ENCODE measurements at places on chromosomes 1 and 21.

- peak; percentile 70 for DNase-seq
These were observed 3.6 kb upstream of the KIAA2013 start for GRCh38 chr1:11929849-11930248.

- DNase-seq: no peak
These were observed 59.7 kb upstream of the TIAM1 start for GRCh38 chr21:31403596-31404333.

- peak; percentile 22 for DNase-seq
These were observed 5.1 kb upstream of the VWA1 start for GRCh38 chr1:1430114-1430982.

- no peak for DNase-seq
These were observed 110.7 kb downstream of the VPS13D start for GRCh38 chr1:12340544-12340930.

DNA sequence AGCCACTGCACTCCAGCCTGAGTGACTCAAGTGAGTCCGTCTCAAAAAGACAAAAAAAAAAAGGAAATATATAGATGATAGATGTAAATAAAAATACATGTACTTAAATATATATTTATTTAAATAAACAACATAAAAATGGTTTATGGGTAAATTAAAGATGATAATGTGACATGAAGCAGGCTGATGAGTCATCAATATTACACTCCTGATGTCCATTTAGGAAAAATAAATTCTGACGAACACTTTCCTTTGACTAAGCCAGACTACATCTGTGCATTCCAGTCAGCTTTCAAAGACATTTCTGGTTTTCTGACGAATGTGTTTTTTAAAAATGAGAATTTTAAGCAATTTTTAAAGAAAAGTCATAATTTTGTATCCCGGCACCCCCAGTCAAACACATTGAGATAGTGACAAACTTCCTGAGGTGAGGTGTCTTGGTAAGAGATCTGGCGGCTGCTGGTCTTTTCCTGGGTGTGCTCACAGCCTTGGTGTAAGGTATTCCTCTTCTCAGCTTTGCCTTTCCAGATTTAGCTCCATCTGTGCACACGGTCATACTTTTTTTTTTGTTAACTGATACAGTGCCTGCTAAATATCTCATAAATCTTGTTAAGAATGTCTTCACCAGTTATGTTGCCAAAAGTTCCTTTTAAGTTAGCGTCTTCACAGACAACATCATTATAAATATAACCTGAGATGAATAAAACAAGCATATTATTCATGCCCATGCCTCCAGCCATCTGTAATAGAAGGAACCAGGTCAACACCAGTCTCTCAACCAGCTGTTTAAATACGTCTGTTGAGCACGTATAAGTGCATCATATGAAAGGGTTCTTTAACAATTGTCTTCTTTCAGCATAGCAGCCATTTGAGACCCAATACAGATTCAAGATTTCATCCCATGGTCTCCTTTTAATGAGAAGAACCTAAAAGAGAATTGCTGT is 214.5 kb upstream of the PLD5 start:
- DNase-seq: no peak

- no peak for DNase-seq
These were observed 15.1 kb downstream of the USP33 start for GRCh38 chr1:77744576-77744975.

GRCh38 chr1:97632075-97632474 is 288.8 kb downstream of the DPYD start:
- no peak for DNase-seq

- DNase-seq: no peak
These were observed 76.2 kb downstream of the DISC1 start for GRCh38 chr1:231702804-231703203.

DNA sequence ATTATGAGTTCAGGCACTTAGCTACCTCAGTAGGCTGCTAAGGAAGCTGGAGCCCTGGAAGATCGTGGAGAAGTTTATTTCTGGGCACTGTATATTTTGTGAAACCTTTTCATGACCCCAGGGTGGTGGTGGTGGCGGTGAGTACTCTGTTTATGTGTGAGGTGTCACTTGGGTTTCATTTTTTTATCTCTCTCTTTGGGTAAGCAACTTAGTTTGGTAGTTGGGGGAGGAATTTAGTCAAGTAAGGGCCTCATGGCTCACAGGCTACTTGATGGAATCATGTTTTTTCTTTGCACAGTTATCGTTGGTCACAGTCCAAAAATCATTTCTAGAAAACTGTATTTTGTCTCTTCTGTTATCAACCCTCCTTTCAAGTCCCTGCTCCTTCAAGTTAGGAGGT is 33.9 kb downstream of the C1orf141 start:
- DNase-seq: no peak

- no peak for DNase-seq
These were observed 420.3 kb upstream of the ADGRL2 start for GRCh38 chr1:81380436-81380835.

GRCh38 chr21:15781986-15782385 is 52.2 kb downstream of the USP25 start:
- no peak for DNase-seq

- no peak for DNase-seq
These were observed 101.3 kb upstream of the ZBTB40 start for GRCh38 chr1:22350171-22350923.

DNA sequence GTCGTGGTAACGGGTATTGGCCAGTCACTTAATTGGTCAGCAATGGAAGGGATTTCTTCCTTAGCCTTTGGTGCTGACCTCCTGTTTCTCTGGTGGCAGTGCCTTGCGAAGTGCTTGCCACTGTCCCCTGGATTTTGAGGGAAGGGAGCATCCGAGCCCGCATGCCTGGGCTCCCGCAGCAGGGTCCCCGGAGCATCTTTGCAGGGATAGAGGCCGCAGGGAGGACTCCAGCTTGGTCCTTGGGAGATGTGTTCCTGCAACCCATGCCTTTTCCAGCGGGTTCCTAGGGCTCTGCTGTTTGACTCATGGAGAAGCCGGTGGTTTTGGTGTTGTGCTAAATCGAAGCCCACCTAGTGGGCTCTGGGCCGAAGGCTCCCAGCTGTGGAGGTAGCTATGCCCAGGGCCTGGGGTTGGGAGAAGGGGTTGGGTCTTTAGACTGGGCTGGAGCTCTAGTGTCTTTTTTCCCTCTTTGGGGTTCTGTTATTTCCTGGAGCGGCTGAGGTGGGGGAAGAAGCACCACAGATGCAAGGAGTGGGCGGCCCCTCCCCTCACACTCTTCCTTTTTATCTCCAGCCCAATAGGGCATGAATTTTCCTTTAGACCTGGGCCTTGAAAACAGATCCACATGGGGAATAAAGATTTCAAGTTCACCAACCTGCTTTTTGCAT is 39.0 kb downstream of the PIK3CD start:
- DNase-seq: no peak
